ENCODE measurements at places on chromosomes 2 and 18.

GRCh38 chr2:8058652-8059051 is 623.2 kb upstream of the ID2 start:
- peak; percentile 68 for DNase-seq

DNA sequence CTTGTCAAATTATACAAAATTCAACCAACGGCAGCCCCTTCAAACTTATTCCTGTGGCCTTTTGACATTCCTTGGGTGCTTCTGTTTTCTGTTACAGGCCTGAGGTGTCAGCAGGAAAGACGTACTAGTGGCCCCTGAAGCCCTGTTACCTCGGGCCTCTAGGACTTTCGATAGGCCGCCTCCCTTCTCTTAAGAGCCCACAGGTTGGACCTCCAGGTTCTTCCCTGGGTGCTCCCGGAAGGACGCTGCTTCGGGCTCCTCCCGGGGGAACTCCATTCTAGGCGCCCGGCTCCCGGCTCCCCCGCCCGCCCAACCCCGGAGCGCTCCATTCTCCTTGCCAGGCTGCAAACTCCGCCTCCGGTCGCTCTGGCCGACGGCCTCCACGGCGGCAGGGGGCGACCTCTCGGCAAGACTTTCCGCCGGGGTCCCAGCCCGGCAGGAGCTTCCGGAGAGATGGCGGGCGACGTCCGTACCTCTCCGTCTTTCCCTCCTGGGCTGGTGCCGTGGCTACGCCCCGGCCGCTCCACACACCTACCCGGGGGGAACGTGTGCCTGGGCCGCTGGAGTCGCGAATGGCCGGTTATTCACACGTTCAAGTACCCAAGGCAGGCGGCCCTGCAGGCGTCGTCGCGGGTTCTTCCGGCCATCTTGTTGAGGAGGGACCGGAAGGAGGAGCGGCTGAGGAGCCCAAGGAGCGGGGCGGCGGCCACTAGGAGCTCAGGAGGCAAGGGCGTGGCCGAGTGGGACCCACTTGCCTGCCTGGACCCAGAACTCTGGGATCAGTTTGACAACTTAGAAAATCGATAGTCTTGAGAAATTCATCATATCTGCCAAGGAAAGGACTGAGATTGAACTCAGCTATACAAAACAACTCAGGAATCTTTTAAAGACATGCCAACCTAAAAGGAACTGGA is 27.5 kb downstream of the BOLA3 start:
- peak; percentile 95 for DNase-seq

GRCh38 chr2:228507231-228507824 is 325.8 kb upstream of the SPHKAP start:
- DNase-seq = no peak

DNA sequence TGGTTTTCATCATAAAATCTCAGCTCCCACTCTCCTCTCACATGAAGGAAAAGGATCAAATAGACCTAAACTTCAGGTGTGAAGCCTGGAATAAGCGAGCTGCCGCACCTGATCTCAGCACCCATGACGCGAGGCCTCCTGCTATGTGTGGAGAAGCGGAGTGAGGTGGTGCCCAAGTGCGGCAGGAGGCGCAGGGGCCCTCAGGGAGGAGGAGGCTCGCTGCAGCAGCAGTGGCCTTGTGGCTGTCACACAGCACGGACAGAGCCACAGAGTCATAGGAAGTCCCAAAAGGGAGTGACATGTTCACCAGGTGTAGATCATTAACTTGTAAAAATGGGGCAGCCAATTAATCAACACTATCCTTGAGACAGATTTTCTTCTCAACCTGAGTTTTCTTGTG is 9.1 kb downstream of the SCLY start:
- no peak for DNase-seq

DNA sequence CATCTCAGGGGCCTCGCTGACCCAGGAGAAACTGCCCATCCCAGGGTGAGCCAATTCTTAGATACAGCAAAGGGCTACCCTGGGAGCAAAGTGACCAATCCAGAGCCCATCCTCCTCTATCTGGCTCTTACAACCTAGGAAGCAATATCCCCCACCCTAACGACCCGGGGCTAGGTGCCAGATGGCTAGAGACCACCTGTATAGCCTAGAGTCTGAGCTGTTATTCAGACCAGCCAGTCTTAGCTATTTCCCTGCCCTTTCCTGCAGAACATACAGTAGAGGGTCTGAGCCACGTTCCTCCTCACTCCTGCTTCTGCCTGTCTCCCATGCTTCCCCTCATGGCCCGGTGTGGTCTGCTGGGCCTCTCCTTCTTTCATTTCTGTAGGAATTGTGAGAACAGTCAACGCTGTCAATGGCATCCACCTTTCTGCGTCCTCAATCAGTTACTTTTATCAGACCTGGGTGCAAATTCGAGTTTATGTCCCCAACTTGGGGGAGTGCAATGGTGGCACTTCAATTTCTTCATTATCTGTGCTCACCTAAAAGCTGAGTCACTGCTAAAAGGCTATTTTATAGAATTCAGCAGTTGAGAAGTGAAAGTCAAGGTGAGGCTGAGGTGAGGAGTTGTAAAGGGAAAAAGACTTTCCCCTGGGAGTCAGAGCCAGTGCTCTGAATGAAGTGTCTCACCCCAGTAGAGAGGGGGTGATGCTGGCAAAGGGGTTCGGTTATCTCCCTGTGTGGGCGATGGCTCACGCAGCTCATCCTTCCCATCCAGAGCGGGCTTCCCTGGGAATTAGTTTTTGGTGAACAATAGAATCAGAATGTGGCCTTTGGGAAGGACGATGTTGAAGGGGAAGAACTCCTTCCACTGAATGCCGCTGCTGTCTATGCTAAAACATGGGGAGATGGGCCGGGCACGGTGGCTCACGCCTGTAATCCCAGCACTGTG is 42.4 kb downstream of the LONRF2 start:
- DNase-seq = no peak

DNA sequence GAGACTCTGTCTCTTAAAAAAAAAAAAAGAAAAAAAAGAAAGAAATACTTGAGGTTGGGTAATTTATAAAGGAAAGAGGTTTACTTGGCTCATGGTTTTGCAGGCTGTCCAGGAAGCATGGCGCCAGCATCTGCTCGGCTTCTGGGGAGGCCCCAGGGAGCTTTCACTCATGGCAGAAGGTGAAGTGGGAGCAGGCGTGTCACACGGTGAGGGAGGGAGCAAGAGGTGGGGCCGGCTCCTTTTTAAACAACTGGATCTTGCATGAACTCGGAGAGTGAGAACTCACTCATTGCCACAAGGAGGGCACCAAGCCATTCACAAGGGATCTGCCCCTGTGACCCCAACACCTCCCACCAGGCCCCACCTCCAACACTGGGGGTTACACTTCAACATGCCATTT is 30.6 kb downstream of the CYP26B1 start:
- DNase-seq = no peak

DNA sequence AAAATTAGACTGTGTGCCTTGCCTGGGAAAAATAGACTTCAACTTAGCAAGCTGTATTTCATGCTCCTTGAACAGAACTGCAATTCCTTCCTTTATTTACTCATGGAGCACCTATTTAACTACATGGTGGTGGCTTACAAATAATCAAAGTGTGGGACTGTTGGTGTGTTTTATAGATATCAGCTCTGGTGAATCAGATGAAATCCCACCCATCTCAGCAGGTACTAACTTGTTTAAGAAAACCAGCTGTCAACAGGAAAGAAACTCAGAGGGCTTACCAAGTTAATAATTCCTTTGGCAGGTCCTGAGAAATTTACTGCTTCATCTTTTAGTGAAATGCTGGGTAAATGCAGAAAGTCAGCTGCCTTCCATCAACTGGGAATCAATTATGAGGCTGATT is 830.6 kb downstream of the SLC4A3 start:
- DNase-seq = no peak

DNA sequence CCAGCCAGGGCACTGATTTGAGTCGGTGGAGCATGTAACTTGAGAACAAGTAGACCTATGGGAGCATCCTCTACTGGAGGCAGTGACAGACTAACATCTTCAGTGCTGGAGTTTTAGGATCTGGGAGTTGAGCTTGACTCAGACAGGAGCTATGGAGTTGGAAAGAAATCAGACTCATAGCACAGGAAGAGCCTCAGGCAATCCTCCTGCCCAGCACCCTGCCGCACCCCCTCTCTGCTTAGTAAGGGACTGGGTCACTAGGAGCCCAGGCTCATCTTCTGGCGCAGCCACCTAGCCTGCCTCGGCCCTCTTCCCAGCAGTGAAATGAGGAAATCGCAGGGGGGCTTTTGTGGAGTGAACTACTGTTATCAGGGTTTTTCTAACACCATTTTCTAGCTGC is 3.6 kb downstream of the ARID5A start:
- DNase-seq = no peak

DNA sequence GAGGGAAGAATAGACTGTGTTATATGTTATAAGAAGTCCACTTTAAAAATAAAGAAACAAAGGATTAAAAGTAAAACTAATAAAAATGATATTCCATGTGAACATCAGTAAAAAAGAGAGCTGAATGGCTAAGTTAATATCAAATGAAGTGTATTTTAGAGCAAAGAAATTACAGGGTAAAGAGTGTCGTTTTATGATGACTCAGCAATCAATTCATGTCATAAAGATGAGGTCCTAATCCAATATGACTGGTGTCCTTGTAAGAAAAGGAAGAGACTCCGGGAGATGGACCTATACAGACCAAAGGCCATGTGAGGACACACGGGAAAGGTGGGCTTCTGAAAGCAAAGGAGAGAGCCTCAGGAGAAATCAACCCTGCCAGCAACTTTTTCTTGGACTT is 615.5 kb upstream of the KLHL29 start:
- DNase-seq = no peak

DNA sequence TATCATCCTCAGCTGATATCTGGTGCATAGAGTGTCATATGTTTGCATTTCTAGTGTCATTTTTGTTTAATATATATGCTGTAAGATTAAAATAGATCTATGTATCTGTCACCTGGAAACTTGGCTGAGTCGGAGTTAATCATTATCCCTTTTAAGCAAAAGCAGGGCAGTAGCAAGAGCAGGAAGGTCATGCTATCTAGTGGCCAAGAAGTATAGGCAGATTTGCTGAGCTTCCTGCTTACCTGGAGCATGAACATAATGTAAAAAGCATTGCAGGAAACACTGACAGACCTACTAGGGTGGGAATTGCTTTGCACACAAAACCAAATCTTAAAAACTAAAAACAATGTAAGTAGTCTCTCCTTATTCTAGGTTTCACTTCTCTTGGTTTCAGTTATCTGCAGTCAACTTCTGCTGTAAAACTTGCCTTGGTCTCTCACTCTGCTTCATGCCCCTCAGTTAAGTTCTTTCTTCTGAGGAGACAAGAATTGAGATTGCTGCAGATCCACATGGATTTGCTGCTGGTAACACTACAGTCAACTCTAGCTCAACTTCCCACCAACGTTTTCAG is 295.3 kb downstream of the CDH7 start:
- DNase-seq = no peak

- no peak for DNase-seq
These were observed 56.3 kb upstream of the UPP2 start for GRCh38 chr2:158045362-158045761.

GRCh38 chr2:69088466-69088865 is 75.5 kb downstream of the ANTXR1 start:
- DNase-seq = peak; percentile 31

- no peak for DNase-seq
These were observed 43.1 kb upstream of the PTH2R start for GRCh38 chr2:208363485-208363884.

- DNase-seq = no peak
These were observed 47.0 kb downstream of the HYCC2 start for GRCh38 chr2:201024518-201024917.

GRCh38 chr2:219331560-219332213 is 857 bp downstream of the RESP18 start:
- DNase-seq = peak; percentile 47

GRCh38 chr18:29494371-29494770 is 1317.4 kb upstream of the CDH2 start:
- DNase-seq = no peak

- no peak for DNase-seq
These were observed 100.8 kb upstream of the ASAP2 start for GRCh38 chr2:9105601-9106337.

DNA sequence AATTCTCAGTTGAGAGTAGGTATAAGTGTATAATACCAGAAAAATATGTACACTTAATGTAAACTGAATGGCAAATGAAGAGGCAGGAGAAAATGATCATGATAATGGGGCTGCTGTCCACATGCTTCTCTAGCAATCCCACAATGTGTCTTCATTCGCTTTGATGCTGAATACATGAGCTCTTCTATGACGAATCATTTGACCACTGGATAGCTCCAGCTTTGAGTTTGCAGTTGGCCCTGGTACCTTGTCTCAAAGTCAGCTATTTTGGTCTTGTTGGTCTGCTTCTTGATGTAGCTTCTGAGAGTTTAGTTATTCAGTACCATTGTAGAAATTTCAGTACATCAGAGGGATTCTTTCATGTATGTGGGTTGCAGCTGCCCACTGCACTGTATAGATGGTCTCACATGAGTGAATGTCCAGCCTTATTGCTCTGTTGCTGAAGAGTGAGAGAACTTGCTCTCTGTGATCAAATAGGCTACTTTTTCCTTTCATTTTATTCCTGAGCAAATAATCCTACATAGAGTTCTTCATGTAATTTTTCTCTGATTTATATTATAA is 105.1 kb downstream of the TTC27 start:
- DNase-seq = no peak

DNA sequence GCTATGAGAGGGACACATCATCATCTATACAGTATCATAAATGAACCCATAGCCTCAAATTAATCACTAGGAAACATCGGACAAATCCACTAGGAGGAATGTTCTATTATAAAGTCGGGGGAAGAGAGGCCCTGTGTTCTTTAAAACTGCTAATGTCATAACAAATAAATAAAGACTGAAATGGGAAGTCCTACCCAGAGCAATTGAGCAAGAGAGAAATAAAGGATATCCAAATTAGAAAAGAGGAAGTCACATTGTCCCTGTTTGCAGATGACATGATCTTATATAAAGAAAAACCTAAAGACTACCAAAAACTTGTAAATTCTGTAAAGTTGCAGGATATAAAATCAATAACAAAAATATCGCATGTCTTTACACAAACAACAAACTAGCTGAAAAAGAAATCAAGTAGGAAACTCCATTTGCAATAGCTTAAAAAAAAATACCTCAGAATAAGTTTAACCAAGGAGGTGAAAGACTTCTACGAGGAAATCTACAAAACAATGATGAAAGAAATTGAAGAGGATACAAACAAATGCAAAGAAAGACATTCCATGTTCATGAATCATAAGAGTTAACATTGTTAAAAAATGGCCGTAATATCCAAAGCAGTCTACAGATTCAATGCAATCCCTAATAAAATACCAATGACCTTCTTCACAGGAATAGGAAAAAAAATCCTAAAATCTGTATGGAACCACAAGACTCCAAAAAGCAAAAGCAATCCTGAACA is 30.6 kb downstream of the RTN4 start:
- DNase-seq = peak; percentile 85

DNA sequence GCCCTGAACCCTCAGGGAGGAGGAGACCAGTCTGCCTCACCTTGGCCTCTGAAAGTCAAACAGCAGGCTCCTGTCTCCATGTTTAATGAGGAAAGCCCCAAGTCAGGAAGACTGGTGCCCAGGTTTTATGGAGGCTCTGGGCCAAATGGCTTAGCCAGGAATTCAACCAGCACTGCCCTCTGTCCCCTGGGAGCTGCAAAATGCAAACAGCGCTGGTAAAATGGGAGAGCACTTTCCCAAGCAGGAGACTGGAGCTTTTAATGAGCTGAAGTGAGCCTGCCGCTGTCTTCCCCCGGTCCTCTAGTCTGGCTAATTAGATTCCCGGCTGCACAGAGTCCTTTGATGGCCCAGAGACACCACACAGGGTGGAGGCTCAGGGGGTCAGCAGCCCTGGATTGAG is 276.0 kb upstream of the TRIB2 start:
- DNase-seq = no peak

- peak; percentile 71 for DNase-seq
These were observed 12.7 kb upstream of the HNMT start for GRCh38 chr2:137951586-137951985.
